ENCODE measurements at places on chromosomes 5 and 9.

DNA sequence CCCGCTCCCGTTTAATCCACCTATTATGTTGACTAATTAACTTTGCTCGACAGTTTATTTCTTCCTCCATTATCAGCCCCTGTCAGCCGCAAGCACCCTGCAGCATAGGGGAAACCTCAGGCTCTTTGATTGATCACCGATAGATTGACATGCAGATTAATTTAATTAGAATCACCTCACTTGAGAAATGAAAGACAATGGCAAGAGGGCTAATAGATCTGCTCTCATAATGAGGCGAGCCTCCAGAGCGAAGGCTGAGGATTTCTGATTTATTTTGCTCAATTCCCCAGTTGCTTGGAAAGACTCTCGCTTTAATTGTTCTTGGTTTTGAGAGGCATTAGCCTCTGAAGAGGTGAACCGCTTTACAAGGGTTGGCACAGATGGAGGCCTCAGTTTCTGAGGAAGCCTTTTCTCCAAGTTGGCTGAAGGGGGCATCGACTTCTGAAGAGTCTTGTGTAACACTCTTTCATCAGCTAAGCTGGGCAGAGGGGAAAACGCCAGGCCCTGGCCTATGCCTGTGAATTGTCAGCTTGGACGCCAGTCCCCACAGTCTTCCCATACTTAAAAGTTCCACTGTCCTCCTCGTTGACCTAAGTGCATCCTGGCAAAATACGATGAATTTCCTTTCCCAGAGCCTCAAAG, 275.4 kb downstream of the EBF1 start:
- no peak for DNase-seq

- DNase-seq = no peak
These were observed 20.9 kb downstream of the KLHL3 start for GRCh38 chr5:137714946-137715345.

DNA sequence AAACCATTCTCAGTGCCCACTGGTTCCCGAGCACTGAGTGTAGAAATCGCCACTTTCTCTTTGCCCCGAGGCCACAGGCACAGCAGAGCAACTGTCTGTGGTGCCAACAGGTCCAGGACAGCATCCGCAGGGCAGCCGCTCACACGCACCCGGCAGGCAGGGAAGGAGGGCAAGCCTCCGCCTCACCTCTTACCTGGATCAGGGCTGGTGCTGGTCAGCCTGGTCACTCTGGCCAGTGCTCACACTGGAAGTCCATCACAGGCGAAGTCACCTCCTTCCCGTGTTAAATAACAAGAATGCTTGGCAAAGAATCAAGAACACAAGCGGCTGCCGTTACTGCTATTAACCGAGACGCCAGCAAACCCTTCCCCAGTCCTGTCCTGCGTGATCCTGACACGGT, 13.7 kb downstream of the DIPK1B start:
- DNase-seq = no peak

GRCh38 chr9:89455356-89455824, 42.5 kb downstream of the SEMA4D start:
- no peak for DNase-seq

DNA sequence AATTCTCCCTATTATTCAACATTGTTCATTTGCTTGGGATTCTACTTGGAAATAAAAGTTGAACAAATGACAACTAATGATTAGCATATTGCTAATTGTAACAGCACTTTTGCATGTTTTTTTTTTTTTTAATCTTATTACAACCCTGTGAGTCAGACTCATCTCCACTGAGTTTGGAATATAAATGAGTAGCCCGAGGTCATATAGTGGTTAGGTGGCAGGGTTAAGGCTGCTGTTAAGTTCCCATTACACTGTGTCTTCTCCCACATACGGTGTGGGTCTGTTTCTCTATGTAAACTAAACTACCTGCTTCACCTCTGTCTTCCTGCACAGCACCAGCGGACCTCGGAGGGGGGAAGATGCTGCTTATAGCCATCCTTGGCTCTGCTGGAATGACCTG, 92.4 kb downstream of the EQTN start:
- DNase-seq = no peak

GRCh38 chr5:173920866-173921555, 32.9 kb downstream of the CPEB4 start:
- no peak for DNase-seq

- DNase-seq = no peak
These were observed 124.7 kb downstream of the ELAVL2 start for GRCh38 chr9:23701291-23701690.

DNA sequence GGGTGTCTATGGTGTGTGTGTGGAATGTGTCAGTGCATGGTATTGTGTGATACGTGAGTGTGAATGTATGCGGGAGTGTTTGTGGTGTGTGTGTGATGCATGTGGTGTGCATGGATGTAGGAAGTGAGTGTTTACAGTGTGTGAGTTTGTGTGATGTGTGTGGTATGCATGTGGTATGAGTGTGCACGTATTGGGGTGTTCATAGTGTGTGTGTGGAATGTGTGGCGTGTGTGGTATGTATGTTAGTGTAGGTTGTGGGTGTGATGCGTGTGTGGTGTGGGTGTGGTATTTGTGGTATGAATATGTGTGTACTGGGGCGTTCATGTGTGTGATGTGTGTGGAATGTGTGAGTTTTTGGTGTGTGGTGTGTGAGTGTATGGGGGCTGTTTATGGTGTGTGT, 40.1 kb upstream of the BICD2 start:
- no peak for DNase-seq

GRCh38 chr5:26802944-26803343, 235.4 kb downstream of the CDH9 start:
- DNase-seq = no peak

DNA sequence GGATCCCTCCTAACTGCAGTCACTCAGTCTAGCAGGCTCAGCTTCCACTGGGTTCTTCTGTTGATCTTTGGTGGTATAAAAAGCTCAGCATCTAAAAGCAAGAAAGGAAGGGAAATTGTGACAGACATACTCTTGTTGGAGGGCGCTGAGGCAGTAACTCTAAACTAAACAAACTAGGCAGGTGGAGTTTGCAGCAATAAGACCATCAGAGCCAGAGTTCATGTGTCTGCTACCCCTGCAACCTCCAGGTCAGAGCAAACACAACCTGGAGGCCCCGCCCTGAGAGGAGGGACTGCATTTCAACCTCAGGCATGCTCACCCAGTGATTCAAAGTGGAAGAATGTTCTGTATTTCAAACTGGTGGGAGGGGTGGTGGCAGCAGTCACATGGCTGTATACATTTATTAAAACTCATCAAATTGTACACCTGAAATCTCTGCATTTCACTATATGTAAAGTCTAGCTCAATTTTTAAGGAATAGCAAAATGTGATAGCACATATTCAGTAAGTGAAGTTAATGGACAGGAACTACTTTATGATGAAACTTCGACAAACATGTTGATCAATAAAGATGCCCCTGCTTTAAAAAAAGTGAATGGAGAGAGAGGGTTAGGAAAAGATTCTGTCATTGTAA, 7.1 kb downstream of the ACTL7A start:
- no peak for DNase-seq

- no peak for DNase-seq
These were observed 140.2 kb upstream of the LPAR1 start for GRCh38 chr9:111178331-111179055.

DNA sequence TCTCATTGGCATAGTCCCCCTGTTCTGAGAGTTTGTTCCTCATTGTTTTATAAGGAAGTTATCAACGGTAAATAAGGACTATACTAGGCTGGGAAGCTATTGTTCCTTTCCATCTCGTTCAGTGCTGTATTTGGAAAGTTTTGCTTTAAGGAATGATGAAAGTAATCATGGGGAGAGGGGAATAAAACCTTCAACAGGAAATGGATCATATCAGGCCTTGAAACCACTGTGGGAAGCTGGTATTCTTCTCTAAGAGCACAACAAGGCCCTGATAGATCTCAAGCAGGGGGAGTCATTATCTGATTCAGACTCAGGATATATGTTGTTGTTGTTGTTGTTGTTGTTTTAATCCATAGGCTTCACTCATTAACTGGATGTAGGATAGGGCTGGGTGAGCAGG, 474.5 kb downstream of the ENC1 start:
- DNase-seq = no peak

- no peak for DNase-seq
These were observed 656 bp downstream of the CEP78 start for GRCh38 chr9:78236551-78236910.

DNA sequence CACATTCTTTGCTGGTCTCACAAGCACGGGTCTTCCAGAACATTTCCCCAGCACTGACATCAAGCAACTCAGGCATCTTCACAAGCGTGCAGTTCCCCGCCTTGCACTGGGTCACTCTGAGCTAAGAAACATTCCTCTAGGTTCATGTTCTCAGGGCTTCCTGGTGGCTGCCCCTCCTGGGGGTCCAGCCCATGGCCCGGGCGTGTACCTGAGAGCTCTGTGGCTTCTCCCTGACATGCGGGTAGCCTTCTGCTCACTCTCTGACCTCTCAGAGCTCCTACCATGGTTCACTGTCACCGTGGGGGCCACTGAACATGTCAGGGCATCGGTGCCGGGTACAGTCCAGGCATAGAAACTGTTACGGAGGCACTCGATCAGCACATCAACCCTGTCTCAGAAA, 87.5 kb downstream of the OLFM1 start:
- no peak for DNase-seq

GRCh38 chr5:36581070-36581469, 25.3 kb upstream of the SLC1A3 start:
- no peak for DNase-seq

DNA sequence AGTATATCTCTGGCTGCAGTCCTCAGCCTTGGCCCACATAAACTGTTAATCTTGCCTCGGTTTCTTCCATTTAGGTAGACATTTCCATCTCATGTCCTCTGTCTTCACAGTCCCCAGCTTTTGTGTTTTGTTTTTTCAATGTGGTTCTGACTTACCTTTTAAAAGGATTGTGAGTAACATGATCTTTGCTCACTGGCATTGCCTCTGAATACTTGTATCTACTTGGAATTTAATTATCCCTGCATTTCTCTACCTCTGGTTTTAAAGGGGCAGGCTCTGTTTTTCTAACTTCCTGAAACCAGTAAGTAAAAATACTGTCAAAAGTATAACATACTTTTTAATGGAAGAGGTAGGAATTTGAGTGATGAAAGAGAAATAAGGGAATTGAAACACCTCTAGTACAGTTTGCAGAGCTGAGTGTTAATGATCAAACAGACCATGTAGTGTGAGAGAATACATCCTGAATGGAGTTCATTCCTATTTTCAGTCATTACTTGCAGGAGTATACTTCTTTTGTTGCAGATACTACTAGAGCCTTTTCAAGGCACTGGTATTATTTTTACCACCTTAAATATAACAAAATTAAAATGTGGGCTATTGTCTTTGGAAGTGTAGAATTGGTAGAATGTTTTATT, 62.6 kb downstream of the MTREX start:
- DNase-seq = no peak

DNA sequence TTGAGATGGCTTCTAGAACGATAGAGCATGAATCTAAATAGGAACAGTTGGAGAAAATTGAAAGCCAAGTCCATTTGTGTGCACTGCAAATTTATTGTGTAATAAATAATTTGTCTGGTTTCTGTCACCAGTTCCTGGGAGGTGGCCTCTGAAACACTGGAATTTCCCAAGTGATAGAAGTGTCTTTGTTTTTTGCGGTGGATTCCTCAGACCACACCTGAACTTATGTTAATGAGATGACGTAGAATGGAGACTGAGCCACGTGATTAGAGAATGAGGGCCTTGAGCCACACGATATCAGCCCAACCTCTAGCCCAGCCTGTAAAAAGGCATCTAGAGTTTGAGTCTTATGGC, 105.1 kb downstream of the MSX2 start:
- no peak for DNase-seq

- DNase-seq = no peak
These were observed 75.4 kb downstream of the UHRF2 start for GRCh38 chr9:6488395-6488794.

DNA sequence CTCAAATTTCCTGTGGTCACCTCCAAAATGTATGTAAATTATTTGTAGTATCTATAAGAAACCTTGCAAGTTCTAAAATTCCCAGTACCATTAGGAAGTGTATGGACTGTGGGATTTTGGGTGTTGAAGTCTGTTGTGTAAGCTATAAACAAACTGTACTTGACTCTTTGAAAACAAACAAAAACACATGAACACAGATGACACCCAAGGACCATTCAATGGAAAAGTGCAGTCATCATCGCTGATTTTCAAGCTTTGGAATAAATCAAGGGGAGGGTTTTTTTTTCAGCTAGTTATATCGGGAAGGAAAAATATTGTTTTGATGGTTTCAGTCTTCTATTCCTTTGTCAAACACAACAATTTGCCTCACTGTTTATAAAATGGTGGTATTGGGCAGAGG, 49.6 kb downstream of the ELL2 start:
- no peak for DNase-seq

DNA sequence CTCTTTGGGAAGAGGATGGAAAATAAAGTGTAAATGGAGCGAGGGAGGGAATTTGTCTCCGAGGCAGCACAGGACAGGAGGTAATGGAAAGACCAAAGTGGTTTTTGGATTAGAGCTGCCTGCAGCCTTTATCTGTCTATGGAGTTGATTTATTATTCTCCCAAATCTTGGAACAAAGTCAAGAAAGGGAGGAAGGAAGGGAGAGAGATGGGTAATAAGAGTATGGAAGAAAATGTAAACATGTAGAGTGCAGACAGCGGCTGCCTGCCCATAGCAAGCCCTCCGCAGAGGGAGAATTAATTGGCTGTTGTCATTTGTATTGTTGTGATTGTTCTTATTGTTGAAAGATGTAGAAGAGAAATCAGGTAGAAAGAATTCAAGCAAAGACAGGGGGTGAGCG, 15.7 kb downstream of the KCNIP1 start:
- no peak for DNase-seq

- no peak for DNase-seq
These were observed 432.1 kb upstream of the RGMB start for GRCh38 chr5:98341038-98342032.

GRCh38 chr9:127919253-127919815, 2.5 kb upstream of the ST6GALNAC4 start:
- DNase-seq = no peak

DNA sequence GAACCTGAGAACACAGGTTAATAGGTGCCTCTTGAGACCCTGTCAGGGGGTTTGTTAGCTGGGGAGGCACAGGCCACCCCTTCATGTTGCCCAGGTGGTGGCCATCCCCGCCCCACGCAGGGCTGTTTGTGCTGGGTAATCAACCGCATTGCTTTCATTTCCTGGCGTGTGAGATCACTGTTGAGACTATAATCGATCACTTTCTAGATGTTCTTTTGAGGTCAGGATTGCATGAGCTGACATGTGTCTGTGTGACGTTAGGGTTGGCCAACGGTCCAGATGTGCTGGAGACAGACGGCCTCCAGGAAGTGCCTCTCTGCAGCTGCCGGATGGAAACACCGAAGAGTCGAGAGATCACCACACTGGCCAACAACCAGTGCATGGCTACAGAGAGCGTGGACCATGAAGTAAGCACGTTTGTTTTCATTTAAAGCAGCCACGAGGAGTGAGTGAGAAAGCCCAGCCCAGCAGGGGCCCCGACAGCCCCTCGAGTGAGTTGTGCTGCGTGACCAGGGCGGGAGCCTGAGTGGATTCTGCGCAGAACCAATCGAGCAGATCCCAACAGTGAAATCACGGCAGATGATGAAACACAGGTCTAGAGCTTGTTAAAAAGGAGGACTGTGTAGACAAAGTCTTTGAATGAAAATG, 115.0 kb upstream of the CACNA1B start:
- DNase-seq = no peak

All from activated naive CD4-positive, alpha-beta T cell (primary cell).